ENCODE measurements at places on chromosomes 13 and 19.

DNA sequence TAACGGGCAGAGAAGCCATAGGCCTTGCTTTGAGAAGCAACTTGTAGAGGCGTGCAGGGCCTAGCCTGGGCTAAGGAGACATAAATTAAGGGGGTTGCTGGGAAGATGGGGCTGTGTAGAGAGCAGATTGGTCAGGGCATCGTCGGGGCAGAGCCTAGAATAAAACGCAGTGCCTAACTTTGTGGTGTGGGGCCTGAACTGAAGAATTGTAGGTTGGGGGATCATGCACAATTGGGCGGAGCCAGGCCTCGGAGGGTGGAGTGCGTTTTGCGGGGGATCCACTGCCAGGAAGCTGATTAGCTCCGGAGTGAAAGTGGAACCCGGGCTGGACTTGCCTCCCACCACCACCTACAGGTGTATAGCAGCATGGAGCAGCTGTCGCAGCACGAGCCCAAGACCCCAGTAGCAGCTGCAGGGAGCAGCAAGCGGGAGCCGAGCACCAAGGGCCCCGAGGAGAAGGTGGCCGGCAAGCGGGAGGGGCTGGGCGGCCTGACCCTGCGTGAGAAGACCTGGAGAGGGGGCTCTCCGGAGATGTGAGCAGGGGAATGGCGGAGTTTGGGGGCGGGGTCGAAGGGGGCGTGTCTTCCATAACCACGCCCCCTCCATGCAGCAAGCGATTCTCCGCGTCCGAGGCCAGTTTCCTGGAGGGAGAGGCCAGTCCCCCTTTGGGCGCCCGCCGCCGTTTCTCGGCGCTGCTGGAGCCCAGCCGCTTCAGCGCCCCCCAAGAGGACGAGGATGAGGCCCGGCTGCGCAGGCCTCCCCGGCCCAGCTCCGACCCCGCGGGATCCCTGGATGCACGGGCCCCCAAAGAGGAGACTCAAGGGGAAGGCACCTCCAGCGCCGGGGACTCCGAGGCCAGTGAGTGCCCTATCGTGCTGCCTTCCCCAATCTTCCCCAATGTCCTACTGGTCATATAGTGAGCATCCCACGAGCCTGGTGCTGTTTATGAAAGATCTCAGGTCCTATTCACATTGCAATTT lies 13.8 kb downstream of the DNASE2 start:
- peak; percentile 61 for DNase-seq

DNA sequence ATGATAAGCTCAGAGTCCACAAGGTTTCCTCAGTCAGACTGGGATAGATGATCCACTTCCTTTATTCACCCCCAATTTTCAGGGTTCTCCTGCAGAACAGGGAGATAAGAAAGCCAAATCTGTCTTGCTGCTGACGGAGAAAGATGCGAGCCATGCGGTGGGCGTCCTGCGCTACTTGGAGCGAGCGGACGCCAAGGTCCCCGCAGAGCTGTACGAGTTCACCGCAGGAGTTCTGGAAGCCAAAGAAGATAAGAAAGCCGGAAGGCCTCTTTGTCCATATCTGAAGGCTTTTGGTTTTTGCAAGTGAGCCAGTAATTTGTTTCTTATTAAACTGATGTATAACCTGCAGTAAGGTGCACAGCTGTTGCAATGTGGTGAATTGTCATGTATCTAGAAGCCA lies 66.7 kb downstream of the SLC7A9 start:
- no peak for DNase-seq

GRCh38 chr19:10766049-10766623 lies 48.3 kb downstream of the DNM2 start:
- no peak for DNase-seq

GRCh38 chr13:82165396-82166174 lies 1716.7 kb downstream of the SLITRK1 start:
- DNase-seq, result no peak

GRCh38 chr19:31761281-31761913 lies 412.2 kb upstream of the TSHZ3 start:
- DNase-seq, result no peak

- no peak for DNase-seq
Observed at GRCh38 chr19:51251468-51251820, 564 bp downstream of the SIGLECL1 start.

DNA sequence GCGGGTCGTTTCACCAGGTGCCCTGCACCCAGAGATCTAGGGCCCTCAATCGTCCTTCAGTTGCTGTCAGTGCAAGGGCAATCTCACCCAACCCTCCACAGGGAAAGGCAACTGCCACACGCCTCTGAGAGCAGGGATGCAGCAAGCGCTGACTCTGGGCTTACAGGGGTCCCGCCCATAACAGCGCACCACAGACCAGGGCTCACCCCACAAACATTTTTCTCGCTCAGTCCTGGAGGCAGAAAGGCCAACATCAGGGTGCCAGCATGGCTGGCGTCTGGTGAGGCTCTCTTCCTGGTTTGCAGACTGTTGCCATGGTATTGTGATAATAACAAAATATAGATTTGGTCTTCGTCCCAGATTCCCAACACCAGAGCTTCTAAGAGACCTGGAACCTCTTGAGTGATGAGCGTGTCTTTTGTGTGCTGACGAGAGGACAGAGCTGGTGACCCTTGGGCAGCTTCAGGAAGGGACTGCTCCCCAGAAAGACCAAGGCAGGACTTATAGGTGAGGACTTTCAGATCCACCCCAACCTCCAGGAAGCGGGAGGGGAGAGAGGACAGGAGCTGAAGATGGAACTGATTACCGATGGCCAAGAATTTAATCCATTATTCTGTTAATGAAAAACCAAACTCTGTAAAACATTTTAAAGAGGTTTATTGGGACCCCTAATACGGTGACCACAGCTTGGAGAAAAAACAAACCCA lies 51.3 kb downstream of the C13orf46 start:
- DNase-seq, result no peak

GRCh38 chr19:41288673-41289530 lies 21.1 kb upstream of the CCDC97 start:
- DNase-seq, result no peak

DNA sequence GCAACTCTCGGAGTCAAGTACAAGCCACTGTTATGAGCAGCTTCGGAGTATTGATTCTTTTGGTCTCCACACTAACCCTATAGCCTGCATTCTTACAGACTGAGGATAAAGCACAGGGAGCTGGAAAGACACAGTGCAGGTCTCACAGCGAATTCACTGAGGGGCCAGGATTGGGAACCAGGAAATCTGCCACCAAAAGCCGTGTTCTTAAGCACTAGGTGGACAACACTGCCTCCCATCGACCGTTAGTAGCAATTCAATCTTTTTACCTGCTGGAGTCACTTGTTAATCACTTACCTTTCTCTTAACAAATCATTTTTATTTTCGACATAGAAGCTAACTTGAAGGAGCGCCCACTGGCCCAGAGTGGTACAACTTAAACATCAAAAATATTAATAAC lies 6.3 kb downstream of the PMIS2 start:
- DNase-seq, result peak; percentile 71

GRCh38 chr13:32125221-32125689 lies 93.7 kb downstream of the FRY start:
- DNase-seq, result peak; percentile 48

- DNase-seq, result no peak
Observed at GRCh38 chr13:50322006-50322405, 306.8 kb downstream of the KCNRG start.

DNA sequence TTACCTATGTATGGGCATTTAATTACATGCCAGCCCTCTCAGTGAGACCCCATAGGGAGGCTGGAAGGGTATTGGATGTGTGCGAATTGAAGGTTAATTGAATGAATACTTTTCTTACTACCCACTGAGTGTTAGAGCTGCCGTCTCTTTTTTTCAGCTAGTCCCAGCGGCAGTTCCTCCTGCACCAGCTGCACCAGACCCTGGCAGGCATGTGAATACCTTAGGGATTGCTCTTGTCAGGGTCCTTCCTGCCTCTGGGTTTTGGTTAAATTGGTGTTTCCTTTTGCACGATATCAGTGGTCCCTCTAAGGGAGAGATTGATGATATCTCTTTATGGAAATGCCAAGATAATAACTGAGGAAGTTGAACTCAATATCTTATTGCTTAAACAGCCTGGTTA lies 9.8 kb upstream of the CXCL17 start:
- DNase-seq, result no peak

DNA sequence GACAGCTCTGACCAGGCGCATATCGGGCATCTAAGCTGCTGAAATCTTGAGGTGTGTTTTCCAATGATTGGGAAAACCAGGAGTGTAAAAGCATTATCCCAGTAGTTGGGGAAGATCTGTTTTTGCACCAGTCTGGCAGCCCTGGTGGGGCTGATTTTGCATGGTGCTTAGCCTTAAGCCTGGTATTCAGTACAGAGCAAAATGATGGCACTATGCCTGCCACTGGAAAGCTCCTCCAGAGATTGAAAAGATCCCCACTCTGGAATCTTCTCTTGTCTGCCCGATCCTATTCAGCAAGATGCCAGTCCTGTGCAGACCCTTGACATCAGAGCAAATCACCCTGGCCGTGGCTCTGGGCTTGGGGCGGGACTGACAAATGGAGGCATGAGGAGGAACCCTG lies 44.7 kb upstream of the SIAH3 start:
- DNase-seq, result no peak

GRCh38 chr19:43562698-43563241 lies 12.6 kb downstream of the XRCC1 start:
- DNase-seq, result peak; percentile 84

GRCh38 chr13:34256236-34256635 lies 438.3 kb downstream of the RFC3 start:
- no peak for DNase-seq

- peak; percentile 99 for DNase-seq
Observed at GRCh38 chr19:47428177-47428894, 9.0 kb upstream of the MEIS3 start.

DNA sequence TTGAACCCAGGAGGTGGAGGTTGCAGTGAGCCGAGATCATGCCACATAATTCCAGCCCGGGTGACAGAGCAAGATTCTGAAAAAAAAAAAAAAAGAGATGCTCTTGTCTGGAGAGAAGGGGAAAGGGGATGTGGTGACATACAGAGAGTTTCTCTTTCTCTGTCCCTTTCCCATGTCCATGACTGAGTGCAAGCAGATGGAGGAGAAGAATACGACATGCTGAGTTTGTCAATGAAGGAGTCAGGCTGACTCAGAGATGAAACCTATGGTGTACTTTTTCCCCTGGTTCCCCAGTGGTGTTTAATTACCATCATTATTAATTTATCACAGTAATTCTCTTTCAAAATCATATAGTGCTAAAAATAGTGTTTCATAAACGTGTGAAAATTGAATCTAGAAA lies 448.8 kb downstream of the FOXO1 start:
- DNase-seq, result no peak

- DNase-seq, result no peak
Observed at GRCh38 chr19:23587546-23587945, 99.5 kb downstream of the ZNF675 start.

DNA sequence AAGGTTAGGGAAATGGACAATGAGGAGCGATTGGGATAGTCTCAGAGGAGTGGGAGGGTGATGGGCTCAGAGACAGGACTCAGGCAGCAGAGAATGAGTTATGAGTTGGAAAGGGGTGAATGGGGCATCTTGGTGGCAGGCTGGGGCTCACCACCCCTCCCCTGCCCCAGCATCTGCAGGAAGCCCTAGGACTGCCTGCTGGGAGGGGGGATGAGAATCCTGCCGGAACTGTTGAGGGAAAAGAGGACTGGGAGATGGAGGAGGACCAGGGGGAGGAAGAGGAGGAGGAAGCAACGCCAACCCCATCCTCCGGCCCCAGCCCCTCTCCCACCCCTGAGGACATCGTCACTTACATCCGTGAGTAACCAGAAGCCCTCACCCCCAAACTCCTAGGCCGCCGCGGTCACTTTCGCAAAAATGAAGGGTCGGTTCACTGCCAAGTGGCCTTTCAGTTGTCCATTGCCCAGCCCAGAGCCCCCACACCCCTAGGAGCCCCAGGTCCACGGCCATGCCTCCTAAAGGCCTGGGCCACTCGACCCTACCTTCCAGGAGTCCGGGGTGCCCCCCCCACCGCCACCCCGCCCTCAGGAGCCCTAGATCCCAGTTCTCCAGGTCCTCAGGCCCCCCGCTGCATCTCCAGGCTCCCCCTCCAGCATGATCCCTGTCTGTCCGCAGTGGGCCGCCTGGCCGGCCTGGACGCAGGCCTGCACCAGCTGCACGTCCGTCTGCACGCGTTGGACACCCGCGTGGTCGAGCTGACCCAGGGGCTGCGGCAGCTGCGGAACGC lies 764 bp downstream of the CLEC11A start:
- no peak for DNase-seq

DNA sequence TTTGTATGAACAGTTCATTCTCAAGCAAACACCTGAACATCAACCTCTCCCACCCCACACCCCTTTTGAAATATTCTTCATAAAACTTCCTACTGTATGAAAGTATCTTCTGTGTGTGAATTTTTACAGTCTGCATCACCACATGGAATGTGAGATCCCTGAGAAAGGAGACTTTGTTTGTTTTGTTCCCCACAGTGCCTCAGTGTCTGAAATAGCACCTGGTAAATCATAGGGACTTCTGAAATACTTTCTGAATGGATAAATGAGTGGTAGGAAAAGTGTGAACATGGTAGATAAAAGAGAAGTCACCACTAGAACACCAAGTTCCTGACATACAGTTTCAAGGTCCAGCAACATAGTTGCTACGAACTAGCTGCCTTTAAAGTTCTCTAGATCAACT lies 1071.2 kb downstream of the EFNB2 start:
- DNase-seq, result peak; percentile 17

- DNase-seq, result peak; percentile 46
Observed at GRCh38 chr13:34578471-34578870, 363.6 kb upstream of the NBEA start.

DNA sequence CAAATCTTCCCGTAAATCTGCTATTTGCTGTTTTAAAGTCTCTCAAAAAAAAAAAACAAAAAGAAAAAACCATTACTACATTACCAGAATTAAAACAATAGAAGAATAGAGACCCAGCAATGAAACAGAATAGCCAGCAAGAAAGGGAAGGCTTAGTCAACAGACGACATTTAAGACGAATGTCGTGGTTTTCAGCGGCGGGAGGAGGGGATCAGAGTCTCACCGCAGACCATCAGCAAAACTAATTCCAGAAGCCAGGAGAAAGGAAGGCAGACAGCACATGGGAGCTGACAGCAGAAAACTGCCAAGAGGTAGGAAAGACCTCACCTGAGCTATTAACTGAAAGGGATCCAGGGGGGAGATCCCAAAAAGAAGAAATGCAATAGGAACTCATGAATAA lies 128.9 kb downstream of the RNF17 start:
- no peak for DNase-seq

DNA sequence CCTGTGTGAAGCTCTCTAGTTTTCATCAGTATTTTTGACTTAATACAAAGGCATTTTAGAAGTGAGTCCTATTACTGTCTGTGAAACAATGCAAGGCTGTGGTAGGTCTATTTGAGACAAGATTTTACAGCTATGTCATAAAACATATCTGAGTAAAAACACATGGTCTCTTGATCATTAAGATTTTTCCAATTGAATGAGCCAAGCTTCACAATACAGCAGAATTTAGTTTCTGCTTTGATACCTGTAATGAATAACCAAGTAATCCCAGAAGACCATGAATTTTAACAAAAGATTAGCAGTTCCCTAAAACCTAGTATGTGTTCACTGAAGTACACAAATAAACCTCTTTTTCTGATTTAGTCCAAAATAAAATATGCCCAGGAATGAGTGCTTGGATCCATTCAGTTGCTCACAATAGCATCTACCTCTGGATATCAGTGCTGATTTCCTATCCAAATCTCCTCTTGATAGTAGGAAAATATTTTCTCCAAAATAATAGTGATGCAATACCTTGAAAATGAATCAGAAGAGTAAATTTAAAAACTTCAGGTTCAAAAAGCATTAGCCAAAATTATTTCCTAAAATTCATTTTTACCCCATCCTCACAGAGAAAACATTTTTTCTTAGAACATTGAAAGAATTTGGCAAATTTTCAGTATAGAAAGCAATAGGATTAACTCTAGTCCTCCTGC lies 533.5 kb upstream of the SGCG start:
- DNase-seq, result no peak

- DNase-seq, result peak; percentile 62
Observed at GRCh38 chr13:102913914-102914313, 68.1 kb downstream of the ERCC5 start.

Measured in fibroblast of pulmonary artery (primary cell).